ENCODE measurements at places on chromosomes 11 and 22. TPM values are rescaled to one million over a fixed set of nuclear protein-coding genes. Genes with fewer than 3 reads are reported as not detected.

DNA sequence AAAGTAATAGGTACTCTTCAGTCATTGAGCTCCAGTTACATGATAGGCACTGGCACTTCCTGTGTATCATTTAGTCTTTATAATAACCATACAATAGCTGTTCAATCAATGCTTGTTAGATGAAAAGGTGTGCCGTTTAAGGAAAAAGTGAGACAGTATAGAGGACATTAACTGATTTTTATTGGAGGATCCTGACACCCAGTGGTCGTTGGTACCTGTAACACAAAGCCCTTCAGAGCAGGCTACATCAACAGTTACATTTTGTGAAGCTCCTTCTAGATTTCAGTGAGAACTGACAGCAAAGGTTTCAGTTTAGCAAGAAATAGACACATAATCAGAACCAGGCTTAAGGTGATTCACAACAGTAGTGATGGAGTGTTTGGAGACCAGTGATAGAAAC, 44.2 kb downstream of the CCDC81 start:
- no peaks in the 10 kb centered on the region for H3K36me3 ChIP-seq
- no peaks in the 10 kb centered on the region for H3K4me1 ChIP-seq
- no peak overlapping the region for H3K27ac ChIP-seq
- no peak for DNase-seq
- H3K4me3 ChIP-seq = no peak overlapping the region

Gene TPCN2
- 12.3 TPM for total RNA-seq

DNA sequence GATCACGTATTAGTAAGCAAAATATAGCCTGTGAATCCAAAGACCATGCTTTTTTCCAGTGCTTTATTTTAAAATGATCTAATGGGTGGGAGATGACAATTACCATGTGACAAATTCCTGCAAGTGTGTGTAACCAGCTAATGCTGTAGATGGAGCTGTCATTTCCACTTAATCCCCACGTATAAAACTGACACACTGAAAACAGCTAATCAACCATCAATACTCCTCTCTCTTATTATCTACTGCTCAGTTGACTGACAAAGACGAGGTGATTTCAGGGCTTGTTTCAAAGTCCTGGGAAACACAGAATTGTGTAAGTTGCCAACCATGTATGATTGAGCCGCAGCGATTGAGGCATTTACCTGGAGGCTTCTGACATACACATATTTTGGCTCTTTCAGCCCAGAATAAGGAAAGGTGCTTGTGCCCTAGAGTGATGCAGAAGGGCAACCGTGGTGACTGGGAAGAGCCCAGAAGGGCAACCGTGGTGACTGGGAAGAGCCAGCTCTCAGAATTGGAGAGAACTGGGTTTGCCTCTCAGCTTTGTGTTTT, 9.7 kb downstream of the SLN start:
- no peak overlapping the region for H3K4me3 ChIP-seq
- no peak for DNase-seq
- H3K27ac ChIP-seq = no peak overlapping the region
- no peaks in the 10 kb centered on the region for H3K4me1 ChIP-seq
- H3K36me3 ChIP-seq = no peaks in the 10 kb centered on the region

DNA sequence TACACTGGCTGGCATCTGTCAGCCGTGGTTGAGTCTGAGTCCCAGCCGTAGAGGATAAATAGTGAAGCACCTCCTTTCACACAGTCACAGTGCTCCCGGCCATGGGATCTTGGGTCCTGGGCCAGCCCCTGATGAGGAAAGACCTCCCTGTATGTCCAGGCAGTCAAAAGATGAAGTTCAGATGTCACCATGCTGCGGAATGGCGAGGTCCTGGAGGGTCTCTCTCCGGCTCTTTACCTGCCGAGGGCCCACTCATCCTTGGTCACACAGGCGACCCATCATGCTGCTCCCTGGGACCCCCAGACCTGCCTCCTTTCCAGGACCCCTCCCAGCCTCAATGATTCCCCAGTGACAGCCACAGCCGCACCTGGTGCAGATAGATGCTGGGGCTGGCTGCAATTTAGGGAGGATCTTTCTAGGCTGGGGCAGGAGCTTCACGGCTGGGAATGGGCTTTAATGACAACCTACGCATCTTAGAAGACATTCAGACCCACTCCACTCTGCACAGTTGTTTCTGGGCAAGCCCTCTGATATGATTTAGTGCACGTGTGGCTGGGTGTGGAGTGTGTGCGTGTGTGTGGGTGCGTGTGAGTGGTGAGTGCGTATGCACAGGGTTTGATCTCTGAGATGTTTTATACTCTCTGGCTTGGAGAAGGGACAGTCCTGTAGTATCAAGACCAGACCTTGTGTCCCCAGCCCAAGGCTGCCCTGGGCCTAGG, 79.7 kb downstream of the FBLN1 start:
- H3K36me3 ChIP-seq = no peaks in the 10 kb centered on the region
- no peak overlapping the region for H3K4me3 ChIP-seq
- H3K4me1 ChIP-seq = peaks cover 12% of the 10 kb centered on the region
- H3K27ac ChIP-seq = no peak overlapping the region

Gene CASP1
- 36.2 TPM for total RNA-seq

DNA sequence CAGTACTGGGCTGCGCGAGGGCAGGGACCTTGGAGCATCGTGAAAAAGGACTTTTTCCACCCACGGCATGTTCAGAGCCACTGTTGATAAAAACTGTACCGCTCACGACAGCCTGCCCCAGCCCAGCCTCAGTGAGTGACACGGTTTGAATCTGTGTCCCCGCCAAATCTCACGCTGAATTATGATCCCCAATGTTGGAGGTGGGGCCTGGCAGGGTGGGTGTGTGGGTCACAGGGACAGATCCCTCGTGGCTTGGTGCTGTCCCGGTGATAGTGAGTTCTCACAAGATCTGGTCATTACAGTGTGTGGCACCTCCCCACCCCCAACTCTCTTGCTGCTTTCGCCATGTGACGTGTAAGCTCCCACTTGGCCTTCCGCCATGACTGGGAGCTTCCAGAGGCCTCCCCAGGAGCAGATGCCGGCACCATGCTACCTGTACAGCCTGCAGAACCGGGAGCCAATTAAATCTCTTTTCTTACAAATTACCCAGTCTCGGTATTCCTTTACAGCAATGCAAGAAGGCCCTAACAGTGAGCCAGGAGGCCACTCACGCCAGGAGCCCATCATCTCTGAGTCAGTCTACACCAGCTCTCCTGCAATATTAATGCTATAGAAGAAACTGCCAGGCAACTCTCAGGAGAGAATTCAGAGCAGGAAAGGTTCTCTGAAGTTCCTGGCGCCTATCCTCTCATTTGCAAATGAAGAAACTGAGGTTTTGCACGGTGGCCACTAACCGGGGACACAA, 1.3 kb downstream of the TOLLIP start:
- no peak for DNase-seq
- no peaks in the 10 kb centered on the region for H3K36me3 ChIP-seq
- H3K4me1 ChIP-seq = peaks cover 35% of the 10 kb centered on the region
- H3K4me3 ChIP-seq = peak overlapping the region; percentile 54
- H3K27ac ChIP-seq = no peak overlapping the region
- H3K27me3 ChIP-seq = no peaks in the 10 kb centered on the region

- H3K27ac ChIP-seq = no peak overlapping the region
- no peaks in the 10 kb centered on the region for H3K36me3 ChIP-seq
- peaks cover 4% of the 10 kb centered on the region for H3K27me3 ChIP-seq
- no peak overlapping the region for H3K4me3 ChIP-seq
- H3K4me1 ChIP-seq = no peaks in the 10 kb centered on the region
- no peak for DNase-seq
Observed at GRCh38 chr11:107606141-107606540, 15.2 kb downstream of the ELMOD1 start.

DNA sequence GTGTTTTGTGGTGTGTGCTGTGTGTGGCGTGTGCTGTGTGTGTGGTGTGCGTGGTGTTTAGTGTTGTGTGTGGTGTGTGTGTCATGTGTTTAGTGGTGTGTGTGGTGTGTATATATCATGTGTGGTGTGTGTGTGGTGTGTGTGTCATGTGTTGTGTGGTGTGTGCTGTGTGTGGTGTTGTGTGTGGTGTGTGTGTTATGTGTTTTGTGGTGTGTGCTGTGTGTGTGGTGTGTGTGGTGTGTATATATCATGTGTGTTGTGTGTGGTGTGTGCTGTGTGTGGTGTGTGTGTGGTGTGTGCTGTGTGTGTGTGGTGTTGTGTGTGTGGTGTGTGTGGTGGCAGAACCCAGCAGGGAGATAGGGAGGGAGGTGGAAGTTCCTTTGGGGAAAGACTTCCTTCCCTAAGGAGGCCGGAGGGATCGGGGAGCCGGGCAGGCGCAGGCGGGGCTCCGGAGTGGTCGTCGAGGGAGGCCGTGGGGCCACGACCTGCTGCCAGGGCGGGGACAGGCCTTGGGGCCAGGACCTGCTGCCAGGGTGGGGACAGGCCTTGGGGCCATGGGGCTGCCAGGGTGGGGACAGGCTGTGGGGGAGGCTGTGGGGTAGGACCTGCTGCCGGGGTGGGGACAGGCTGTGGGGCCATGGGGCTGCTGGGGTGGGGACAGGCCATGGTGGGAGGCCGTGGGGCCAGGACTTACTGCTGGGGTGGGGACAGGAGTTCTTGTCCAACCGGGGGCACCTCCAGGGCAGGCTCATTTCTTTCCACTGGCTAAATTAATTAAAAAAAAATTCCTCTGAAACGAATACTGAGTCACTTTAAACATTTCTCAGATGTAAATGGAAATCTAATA, 15.2 kb downstream of the PIM3 start:
- no peaks in the 10 kb centered on the region for H3K27me3 ChIP-seq
- DNase-seq = no peak
- H3K36me3 ChIP-seq = no peaks in the 10 kb centered on the region
- H3K4me3 ChIP-seq = no peak overlapping the region

Gene GPR83
- total RNA-seq = 0.11 TPM

DNA sequence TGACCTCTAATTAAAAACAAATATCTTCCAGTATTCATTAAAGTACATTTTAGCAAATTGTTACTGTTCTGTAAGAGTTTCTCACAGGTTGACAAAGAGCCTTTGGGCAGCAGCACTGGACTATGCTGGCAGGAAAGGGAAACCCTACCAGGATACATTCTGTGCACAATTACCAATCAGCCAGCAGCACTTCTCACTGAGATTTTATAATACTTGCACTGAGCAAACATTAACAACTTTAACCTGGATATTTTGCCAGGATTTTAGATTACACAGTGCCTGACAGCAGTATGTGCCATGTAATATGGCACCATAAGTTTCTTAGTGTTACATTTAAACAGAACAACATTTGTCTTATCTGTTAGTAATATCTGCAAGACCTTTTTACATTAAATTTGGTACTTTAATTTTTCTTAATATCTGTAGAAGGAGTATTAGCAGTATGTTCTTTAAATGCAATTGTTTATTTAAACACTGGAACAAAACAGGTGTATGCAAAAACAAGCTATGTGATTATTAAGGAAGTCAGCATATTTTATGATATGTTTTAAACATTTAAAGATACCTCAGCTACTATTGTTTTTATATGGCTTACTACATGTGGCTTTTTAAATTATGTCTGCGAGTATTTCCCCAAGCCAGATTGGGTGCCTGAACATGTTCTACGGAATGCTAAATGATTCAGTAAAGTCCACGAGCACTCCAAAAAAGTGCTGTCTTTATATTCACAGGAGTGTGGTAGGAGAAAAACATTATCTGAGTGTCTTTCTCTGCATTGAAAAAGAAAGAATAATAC, 699.0 kb upstream of the LUZP2 start:
- no peaks in the 10 kb centered on the region for H3K36me3 ChIP-seq
- H3K4me3 ChIP-seq = no peak overlapping the region
- H3K4me1 ChIP-seq = no peaks in the 10 kb centered on the region
- no peaks in the 10 kb centered on the region for H3K27me3 ChIP-seq

Gene NCF4
- 5.1 TPM for total RNA-seq

- no peak for DNase-seq
- H3K4me3 ChIP-seq = no peak overlapping the region
- H3K36me3 ChIP-seq = peaks cover 69% of the 10 kb centered on the region
- H3K27ac ChIP-seq = no peak overlapping the region
- H3K4me1 ChIP-seq = no peaks in the 10 kb centered on the region
Observed at GRCh38 chr11:121554552-121554951, 101.8 kb upstream of the SORL1-AS1 start.

- no peak overlapping the region for H3K4me3 ChIP-seq
- H3K4me1 ChIP-seq = no peaks in the 10 kb centered on the region
- H3K27ac ChIP-seq = no peak overlapping the region
- DNase-seq = no peak
- H3K27me3 ChIP-seq = no peaks in the 10 kb centered on the region
Observed at GRCh38 chr11:115698243-115698642, 194.0 kb upstream of the CADM1 start.

- H3K27me3 ChIP-seq = no peaks in the 10 kb centered on the region
- DNase-seq = no peak
- H3K4me1 ChIP-seq = no peaks in the 10 kb centered on the region
- no peak overlapping the region for H3K4me3 ChIP-seq
Observed at GRCh38 chr11:29641201-29641600, 375.6 kb downstream of the KCNA4 start.

- H3K27ac ChIP-seq = no peak overlapping the region
- no peaks in the 10 kb centered on the region for H3K36me3 ChIP-seq
- DNase-seq = no peak
- no peaks in the 10 kb centered on the region for H3K4me1 ChIP-seq
- no peaks in the 10 kb centered on the region for H3K27me3 ChIP-seq
Observed at GRCh38 chr11:30811226-30811755, 225.1 kb upstream of the MPPED2 start.

Gene TYR
- total RNA-seq = not detected

- H3K27me3 ChIP-seq = no peaks in the 10 kb centered on the region
- DNase-seq = no peak
- H3K4me3 ChIP-seq = no peak overlapping the region
- no peak overlapping the region for H3K27ac ChIP-seq
Observed at GRCh38 chr11:116240710-116241109, 532.1 kb downstream of the BUD13 start.

DNA sequence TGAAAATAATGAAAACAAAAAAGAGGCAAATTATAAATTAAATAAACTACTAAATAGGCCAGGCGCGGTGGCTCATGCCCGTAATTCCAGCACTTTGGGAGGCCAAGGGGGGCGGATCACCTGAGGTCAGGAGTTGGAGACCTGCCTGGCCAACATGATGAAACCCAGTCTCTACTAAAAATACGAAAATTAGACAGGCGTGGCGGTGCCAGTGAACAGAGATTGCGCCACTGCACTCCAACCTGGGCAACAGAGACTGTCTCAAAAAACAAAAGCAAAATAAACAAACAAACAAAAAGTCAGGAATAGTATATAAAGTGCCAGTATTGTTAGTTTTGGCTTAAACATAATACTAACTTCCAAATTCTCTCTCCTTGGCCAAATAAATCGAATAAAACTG, 37.6 kb upstream of the CECR2 start:
- no peak overlapping the region for H3K4me3 ChIP-seq
- H3K27me3 ChIP-seq = no peaks in the 10 kb centered on the region
- H3K4me1 ChIP-seq = no peaks in the 10 kb centered on the region
- no peak for DNase-seq

DNA sequence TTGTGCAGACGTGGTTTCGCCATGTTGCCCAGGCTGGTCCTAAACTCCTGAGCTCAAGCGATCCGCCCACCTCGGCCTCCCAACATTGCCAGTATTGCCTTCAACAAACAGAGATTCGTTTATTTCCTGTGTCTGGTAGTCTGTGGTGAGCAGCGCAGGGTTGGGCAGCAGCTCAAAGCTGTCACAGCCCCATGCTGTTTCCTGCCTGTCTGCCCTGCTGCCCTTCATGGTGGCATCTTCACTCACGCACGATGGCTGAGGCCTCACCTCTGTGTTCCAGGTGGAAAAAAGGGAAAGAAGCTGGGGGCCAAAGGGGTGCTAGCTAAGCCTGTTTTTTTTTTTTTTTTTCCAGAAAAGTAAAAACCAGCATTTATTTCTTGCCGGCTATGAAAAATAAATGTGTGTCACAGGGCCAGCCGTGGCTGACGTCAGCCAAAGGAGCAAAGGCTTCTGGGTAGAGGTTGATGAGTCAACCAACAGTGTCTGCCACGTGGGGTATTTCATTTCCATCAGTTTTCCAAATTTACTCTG, 28.8 kb downstream of the TBC1D22A start:
- no peaks in the 10 kb centered on the region for H3K27me3 ChIP-seq
- peak overlapping the region; percentile 33 for H3K4me3 ChIP-seq
- peak; percentile 91 for DNase-seq
- H3K27ac ChIP-seq = peak overlapping the region; percentile 96

Gene UBQLN3
- total RNA-seq = not detected

Data from CD8-positive, alpha-beta memory T cell (primary cell).